ENCODE measurements at places on chromosomes 2 and 18. TPM values are rescaled to one million over a fixed set of nuclear protein-coding genes. Genes with fewer than 3 reads are reported as not detected.

DNAJC10 gene
- 30.3 TPM for polyA plus RNA-seq

DES gene
- 0.03 TPM for polyA plus RNA-seq

IL37 gene
- 0.43 TPM for polyA plus RNA-seq

SERPINB5 gene
- 172 TPM for polyA plus RNA-seq

DNA sequence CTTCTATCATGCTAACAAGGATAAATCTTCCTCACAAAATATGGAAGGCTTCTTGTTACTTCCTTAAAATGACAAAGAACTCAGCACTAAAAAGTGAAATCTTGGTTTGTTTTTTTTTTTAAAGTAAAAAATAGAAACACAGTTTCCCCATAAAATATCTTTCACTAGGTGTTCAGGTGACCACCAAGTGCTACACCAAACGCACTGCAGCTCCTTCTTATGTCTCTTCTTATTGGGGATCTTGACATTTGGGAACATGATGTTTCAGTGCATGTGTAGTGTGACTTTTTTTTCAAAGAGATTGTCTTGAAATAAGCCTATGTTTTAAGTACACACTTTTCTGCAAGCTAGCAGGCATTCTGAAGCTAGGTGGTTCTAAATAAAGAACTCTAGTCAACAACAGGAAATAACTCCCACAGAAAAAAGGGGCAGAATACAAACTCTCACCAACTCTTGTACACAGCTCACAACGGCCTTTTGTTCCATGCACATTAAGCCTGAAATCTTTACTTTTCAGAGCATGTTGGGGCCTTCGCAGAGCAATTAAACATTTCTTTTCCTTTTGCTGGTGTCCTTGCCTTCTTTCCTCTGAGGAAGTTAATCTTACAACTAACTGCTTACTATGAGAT is 13.2 kb upstream of the SERTAD2 start:
- DNase-seq, result no peak

DNA sequence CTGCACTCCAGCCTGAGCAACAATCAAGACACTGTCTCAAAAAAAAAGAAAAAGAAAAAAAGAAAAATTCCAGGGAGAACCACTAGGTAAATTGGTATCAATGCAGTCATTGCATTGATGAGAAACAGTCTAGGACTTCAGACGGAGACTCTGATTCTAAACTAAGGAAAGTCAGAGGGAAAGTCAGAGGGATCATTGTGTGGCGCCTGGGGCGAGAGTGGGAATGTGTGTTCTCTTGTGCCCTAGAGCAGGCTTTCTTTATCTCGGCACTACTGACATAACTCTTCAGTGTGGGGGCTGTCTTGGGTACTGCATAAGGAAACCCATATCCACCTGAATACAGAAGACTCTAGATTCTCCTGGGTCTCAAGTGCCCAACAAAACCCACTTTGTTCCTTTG is 24.8 kb downstream of the SERPINE2 start:
- DNase-seq, result no peak

DNA sequence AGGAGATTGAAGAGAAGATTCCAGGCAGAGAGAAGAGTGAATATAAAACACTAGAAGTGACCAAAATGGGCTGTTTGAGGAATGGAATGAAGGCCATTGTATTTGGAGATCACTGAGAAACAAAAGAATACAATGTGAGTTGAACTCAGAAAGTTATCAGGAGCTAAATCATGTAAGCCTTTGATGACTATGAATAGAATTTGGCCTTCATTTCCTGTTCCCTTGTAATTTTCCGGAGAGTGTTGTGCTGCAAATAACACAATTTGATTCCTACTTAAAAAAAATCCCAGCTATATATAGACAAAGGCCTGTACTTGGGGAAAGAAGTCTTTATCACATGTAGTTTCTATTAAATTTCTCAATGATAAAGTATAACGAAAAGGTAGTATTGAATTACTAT is 33.7 kb upstream of the KYNU start:
- DNase-seq, result no peak

- DNase-seq, result no peak
Measured at GRCh38 chr2:34402376-34402775, 803.3 kb upstream of the FAM98A start.

DNA sequence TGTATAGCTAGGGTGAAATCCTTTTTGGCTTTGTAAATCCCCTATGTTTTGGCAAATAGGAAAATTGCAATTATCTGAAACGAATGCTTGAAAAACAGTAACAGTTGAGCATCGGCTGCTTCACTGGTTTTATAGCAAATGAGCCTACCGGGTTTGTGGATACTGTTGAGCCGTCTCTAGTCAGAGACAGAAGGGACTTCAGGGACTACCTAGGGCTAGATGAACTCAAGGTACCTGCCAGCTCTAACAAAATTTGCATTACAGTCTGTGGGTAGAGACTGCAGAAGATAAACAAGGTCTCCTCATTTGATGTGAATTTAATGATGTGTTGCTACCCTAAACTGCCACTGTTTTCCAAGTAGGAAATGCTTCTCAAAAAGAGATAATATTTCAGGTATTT is 101.1 kb downstream of the EML6 start:
- DNase-seq, result no peak

DNA sequence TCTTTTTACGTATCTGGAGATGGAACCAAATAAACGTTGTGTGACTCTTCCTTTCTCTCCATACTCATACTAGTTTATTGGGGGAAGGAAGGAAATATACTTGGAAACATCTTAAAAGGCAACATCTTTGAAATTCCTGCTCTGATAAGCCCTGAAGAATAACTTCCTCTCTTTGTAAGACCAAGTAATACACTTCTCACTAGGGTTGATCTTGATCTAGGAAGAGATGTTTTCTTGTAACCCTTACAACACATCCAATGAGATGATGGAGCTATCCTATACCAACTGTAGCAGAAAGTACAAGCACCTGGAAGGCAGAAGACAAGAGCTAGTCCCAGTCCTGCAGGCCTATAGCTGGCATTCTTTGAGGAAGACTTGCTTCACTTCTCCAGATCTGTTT is 2.0 kb downstream of the ANKRD44 start:
- no peak for DNase-seq

DNA sequence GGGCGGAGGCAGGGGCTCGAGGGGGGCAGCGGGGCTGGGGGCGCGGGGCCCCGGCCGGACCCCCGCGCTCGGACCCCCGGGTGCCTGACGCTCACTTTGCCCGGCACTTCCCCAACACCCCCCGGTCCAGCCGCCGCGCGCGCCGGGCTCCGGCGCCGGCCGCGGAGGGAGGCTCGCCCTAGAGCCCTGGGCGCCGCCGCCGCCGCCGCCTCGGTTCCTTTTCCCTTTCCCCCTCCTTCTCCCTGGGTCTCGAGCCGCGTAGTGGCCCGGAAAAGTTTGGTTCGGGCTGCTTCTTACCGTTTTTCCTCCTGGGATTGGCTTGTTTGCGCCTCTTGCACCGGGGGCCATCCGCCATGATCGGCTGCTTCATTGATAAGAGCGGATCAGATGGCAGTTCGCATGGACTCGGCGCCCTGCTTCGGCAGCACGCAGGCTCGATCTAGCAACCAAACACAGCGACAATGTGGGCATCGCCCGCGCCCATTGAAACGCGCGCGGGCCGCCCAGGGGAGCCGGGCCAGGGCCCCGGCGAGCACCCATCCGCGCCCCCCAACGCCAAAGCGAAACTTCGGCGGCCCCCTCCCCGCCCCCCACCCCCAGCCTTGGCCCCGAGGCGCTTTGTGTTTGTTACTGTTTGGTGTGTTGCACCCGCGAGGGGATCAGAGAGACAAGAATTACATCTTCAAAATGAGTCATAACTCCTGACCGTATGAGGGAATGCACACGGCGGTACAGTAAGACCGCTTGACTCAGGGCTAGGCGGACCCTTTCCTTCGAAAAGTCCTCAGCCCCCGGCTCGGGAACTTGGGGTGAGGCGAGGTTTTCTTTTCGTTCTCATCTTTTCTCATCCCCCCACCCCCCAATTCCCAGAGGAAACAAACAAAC is 2.7 kb downstream of the ZEB2 start:
- peak; percentile 66 for DNase-seq

- no peak for DNase-seq
Measured at GRCh38 chr18:76405280-76405679, 89.8 kb downstream of the ZNF516 start.

GRCh38 chr2:129803032-129803431 is 176.4 kb upstream of the RAB6C start:
- no peak for DNase-seq

GRCh38 chr2:144111437-144111836 is 408.5 kb downstream of the ZEB2 start:
- peak; percentile 37 for DNase-seq

GRCh38 chr2:145652571-145653545 is 1132.9 kb upstream of the ZEB2 start:
- peak; percentile 90 for DNase-seq

DNA sequence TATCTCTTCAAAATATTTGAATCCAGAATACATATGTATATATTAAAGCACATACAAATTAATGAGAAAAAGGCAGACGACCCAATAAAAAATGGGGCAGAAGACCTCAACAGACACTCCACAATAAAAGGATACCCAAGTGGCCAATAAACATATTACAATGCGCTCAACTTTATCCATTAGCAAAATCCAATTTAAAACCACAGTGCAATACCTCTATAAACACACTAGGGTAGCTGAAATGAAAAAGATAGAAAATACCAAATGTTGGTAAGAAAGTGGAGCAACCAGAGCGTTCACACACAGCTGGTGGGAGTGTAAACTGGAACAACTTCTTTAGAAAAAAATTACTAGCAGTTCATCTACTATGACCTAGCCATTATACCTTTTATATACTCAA is 75.3 kb downstream of the CCDC148 start:
- no peak for DNase-seq

- no peak for DNase-seq
Measured at GRCh38 chr2:20425371-20425881, 21.4 kb upstream of the RHOB start.
